Testis (tissue), 5 donors: ENCODE measurements at places on chromosomes 1 and 21. TPM values are rescaled to one million over a fixed set of nuclear protein-coding genes. Genes with fewer than 3 reads are reported as not detected.

GRCh38 chr1:174990382-174990999, 9.3 kb upstream of the CACYBP start:
- DNase-seq: no peak

GRCh38 chr1:209560529-209560928, 23.0 kb upstream of the CAMK1G start:
- DNase-seq: no peak

GRCh38 chr1:14259191-14259757, 339.2 kb upstream of the KAZN start:
- DNase-seq: peak; percentile 88

GRCh38 chr21:40636026-40636425, 210.9 kb downstream of the DSCAM start:
- no peak for DNase-seq

DNA sequence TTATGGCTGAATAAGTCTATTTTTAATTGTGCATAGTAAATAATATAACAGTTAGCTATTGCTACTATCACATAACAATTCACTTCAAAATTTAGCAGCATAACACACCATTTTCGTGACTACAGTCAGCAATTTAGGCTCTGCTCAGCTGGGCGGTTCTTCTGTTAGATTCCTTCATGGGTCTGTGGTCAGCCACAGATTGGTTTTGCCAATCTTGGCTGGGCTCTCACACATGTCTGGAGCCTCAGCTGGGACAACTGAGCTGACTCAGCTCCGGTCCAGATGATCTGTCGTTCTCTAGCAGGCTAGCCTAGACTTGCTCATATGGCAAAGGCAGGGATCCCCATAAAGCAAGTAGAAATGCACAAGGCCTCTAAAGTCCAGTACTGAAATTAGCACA, 15.1 kb upstream of the CDC42BPA start:
- no peak for DNase-seq

DNA sequence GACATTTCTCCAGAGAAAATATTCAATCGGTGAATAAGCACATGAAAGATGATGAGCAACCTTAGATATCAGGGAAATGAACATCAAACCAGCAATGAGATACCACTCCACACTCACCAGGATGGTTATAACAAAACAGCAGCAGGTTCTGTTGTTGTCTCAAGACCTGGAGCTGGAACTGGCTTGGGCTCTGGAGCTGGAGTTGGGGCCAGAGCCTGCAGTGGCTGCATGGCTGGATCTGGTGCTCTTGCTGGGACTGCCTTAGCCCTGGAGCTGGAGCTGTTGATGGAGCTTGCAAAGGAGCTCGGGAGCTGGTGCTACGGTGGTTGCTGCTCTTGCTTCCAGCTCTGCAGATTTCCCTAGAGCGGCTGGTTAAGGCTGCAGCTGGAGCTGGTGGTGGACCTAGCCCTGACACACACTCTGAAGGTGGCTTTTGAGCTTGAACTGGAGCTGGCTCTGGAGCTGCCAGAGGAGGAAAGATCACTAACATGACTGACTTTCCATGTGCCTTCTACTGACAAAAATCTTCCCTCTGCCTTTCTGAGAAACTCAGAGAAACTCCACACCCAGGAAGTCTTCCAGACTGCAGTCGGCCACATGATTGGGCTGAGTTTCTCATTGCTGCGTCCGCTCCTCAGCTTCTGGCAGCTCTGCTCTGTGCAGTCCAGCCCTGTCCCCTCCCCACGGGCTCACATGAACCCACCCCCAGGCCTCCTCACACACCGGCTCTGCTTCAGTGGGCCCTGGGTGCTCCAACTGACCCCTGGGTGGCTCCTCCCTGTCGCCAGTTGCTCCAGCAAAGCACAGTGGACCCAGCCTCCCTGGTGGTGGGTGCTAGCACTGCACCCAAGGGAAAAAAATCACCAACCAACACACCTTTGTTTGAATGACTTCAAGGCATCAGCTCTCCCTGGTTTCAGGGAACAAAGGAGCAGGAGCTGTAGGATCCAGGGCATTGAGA, 139.1 kb upstream of the FMN2 start:
- peak; percentile 26 for DNase-seq

DNA sequence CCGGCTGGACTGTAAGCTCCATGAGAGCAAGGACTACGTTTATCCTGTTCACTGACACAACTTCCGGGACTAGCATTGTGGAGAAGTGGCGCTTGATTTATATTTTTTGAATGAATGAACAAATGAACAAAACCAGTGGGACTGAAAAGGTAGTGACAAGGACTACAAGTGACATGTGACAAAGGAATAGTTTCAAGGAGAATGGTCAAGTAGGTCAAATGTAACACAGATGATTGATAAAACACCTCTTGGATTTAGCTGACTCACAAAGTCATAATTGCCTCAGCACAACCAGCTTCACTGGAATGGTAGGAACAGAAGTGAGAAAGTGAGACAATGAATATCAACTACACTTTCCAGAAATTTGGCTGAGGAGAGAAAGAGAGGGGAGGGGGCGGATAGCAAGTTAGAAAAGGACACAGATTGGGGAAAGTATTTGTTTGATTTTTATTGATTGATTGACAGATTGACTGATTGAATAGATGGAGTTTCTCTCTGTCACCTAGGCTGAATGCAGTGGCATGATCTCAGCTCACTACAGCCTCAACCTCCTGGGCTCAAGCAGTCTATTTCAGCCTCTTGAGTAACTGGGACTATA, 14.2 kb downstream of the MTF1 start:
- DNase-seq: no peak

The TCEA3 gene
- 14.7 TPM for total RNA-seq

The SPRR5 gene
- not detected for total RNA-seq

The C2CD4D gene
- total RNA-seq: 2.0 TPM

The CRABP2 gene
- total RNA-seq: 2.1 TPM

The IFNLR1 gene
- total RNA-seq: 0.63 TPM

The DAB1 gene
- 1.2 TPM for total RNA-seq

The RNU1-4 gene
- under 0.01 TPM for total RNA-seq
